ENCODE measurements at places on chromosomes 2 and 18. TPM values are rescaled to one million over a fixed set of nuclear protein-coding genes. Genes with fewer than 3 reads are reported as not detected.

The TSGA10 gene
- total RNA-seq, result 4.6 TPM

The SERPINB3 gene
- 0.12 TPM for total RNA-seq

The STPG4 gene
- total RNA-seq, result not detected

The CERS6 gene
- total RNA-seq, result 15.2 TPM

The KCNF1 gene
- 21.8 TPM for total RNA-seq

The BOLL gene
- not detected for total RNA-seq

The MAL gene
- not detected for total RNA-seq

All from A549 treated with CORT108297 at 1 μM for 4 hours (cell line).